ENCODE measurements at places on chromosomes 5 and 9.
A peak's percentile ranks its signal among the peaks of the same experiment; 100 is the strongest.

DNA sequence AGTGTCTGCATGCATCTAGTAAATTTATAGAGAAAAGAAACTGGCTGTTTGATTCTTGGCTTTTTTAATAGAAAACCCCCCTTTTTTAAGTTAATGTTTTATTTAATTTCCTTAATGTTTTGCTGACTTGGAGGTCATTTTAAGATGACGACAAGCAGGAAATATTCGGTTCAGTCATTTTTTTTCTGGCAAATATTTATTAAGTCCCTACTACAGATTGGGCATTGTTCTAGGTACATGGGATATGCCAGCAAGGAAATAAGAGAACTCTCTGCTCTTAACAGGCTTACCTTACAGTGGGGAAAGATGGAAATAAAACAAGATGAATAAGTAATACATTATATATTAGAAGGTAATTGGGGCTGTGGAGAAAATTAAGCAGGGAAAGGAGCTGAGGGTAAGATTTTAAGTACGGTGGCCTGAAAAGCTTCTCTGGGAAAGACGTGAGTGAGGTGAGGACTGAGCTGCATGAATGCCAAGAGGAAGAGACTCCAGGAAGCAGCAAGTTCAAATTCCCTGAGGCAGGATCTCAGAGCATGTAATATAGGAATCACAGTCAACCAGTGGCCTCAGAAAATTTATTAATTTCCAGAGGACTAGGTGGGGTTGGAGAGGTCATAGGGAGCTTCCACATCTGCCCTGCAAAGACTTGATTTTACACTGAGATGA lies 316.0 kb upstream of the DAP start:
- DNase-seq, result no peak

GRCh38 chr5:74167930-74168315 lies 472.6 kb downstream of the ENC1 start:
- DNase-seq, result peak; percentile 2

- no peak for DNase-seq
Observed at GRCh38 chr9:18728642-18729041, 254.7 kb downstream of the ADAMTSL1 start.

- no peak for DNase-seq
Observed at GRCh38 chr9:77598991-77599390, 49.1 kb downstream of the GNA14 start.

DNA sequence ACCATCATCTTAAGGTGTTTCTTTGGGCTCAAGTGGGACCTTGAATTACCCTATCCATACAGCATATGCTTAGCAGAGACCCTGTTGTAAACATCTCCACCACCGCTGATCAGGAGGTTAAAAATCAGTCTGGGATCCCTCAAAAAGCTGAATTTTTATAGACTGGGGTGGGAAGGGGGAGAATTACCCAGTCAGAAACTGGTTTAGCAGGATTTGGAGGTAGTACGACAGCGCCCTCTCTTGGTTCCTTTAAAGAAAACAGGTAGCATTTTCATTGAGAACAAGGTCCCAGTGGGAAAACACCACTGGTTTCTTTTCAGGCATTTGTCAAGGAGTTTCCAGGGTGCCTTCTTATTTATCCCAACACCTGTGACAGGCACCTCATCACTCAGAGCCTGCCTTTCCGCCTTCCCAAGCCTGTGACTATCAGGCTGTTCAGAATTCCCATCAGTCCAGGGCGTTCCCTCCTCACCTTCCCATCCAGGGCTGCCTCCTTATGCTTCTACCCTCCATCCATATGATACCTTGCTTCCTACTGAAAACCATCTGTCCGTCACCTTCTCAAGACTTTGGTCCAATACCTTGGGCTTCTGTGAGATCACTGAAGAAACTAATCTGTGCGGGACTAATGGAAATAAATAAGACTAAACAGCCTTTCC lies 203.8 kb upstream of the RAI14 start:
- no peak for DNase-seq

- DNase-seq, result no peak
Observed at GRCh38 chr5:31573494-31574142, 41.5 kb downstream of the C5orf22 start.

DNA sequence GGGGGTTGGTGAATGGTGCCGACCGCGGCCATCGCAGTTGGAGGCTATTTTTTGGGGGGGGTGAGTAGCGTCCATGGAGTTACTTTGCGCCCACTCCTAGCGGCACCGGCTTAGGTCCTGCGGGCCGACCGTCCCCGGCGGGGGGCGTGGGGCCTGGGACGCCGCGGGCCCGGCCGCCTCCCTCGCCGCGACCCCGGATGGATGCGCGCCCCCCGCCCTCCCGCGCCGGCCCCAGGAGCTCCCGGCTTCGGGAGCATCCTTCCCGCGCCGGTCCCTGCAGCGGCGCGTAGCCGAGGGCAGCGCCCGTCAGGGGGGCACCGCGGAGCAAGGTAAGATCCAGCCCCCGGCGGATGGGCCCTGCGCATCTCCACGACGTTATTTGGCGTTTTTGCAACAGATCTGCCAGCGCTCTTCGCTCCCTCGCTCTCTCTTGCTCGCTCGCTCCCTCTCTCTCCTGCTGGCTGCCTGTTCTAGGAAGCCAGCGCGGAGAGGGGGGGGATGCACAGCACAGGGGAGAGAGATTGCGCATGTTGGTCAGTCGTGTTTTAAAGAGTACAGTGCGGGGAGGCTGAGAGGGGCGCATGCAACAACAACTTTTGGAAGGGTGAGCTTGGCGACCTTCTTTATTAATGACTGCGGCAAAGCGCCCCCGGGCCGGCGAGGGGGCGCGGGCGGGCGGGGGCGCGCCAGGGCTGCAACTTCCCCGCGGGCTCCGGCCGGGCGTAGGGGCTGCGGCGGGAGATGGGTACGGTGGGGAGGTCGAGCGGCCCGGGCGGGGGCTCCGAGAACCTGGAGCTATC lies 413 bp downstream of the JADE2 start:
- DNase-seq, result peak; percentile 48

- no peak for DNase-seq
Observed at GRCh38 chr9:110303133-110303532, 34.5 kb downstream of the TXNDC8 start.

DNA sequence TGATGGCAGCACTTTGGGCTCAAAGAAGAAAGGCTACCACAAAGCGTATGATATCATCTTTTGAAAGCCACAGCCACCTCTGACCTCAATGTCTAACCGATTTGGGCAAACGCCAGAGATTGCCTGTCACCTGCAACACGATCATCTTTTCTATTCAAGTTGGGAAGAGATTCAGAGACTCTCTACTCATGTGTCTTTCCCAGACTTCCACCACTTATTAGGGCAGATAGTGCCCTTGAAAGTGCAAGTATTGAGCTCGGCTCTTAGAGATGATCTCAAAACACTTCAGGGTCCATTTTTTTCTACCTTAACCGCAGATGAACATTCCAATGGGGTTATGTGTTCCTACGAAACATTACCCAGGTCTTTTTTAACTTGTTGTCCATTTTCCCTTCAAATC lies 213.7 kb downstream of the DRD1 start:
- DNase-seq, result no peak

- no peak for DNase-seq
Observed at GRCh38 chr5:147507480-147508126, 2.3 kb downstream of the DPYSL3 start.

GRCh38 chr5:174409070-174409469 lies 315.3 kb upstream of the MSX2 start:
- no peak for DNase-seq

DNA sequence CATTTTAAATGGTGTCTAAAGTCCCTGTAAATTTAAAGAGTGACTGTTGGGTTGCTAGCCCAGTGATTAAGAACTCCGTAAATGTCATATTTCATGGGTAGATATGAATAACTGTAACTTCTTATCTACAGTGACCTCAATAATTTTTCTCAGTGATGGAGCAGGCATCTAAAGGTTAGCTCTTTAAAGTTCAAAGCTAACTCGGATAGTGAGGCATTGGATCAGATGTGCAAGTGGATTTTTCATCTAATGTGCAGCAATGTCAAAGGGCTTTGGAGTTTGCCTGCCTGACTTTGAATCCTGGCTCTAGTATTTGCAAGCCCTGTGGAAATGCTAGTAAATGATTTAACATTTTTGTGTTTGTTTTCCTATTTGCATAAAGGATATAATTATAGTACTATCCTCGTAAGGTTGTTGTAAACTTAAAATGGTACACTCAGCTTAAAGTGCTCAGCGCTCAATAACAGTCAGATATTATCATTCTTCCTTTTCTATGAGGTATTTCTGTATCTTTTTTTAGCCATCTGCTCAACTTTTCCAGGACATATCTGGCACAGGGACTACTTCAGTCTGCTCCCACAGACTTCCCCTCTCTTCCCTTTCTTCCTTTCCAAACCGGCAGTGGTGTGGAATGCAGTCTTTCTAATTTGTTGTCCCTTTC lies 163.7 kb upstream of the ELL2 start:
- no peak for DNase-seq

DNA sequence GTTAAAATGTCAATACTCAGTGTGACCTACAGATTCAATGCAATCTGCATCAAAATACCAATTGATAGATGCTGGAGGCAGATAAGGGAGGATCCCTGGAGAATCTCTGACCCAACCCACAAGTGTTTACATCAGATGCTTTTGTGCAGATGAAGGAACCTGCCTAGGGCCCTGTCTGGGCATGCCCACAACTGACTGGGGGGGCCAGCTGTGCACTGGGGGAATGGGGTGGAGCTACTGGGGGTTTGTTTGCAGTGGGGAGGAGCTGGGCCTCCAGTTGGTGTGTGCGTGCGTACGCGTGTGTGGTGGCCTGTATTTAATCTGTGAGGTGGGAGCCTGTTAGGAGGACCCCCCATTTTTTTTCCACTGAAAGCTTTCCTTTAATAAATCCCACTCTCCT lies 244.9 kb downstream of the TRIM36 start:
- no peak for DNase-seq

GRCh38 chr9:115672477-115673316 lies 480.9 kb upstream of the PAPPA start:
- no peak for DNase-seq

DNA sequence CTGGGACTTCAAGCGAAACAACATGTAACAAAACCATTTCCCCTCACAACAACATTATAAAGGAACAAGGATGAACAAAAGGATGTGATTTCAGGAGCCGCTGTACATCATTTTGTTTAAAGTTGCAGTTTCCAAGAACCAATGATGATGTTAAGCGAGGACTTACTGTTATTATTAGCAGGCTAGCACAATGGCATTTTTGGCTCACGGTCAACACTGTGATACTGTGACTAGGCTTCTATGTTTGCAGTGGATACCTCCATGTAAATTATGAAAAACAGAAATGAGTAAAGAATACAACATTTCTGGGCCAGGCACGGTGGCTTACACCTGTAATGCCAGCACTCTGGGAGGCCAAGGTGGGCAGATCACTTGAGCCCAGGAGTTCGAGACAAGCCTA lies 113.0 kb downstream of the AUH start:
- DNase-seq, result no peak

DNA sequence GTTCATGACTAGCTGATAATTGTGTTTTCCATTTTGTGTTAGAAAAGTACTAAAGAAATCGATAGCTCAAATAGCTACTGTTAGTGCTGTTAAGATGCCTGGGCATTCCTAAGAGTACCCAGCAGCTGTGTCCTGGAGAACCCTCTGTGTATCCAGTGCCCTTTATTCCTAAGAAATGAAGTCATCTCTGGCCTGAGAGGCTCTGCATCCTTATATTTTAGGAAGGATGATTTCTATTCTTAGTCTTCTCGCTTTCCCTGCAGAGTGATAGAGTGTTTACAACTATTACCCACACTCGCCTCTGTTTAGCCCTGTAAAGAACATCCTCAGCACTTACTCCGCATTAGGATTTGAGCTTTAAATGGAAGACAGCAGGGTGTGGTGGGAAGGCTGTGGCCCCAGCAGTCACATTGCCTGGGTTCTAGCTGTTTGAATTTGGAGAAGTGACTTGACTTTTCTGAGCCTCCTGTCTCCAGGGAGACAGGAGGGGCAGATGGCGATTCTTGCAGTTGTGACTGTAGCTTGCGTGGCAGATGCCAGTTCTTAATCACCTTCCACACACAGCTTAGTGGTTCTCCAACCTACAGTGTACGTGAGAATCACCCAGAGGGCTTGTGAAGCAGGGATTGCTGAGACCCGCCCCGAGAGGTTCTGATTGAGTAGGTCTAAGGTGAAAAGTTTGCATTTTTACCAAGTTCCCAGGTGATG lies 177.2 kb upstream of the PITX1 start:
- no peak for DNase-seq

- DNase-seq, result no peak
Observed at GRCh38 chr9:124709292-124709690, 61.8 kb downstream of the NR6A1 start.

- no peak for DNase-seq
Observed at GRCh38 chr5:151451626-151452520, 4.5 kb downstream of the SLC36A1 start.

GRCh38 chr5:35745660-35746059 lies 111.0 kb upstream of the IL7R start:
- no peak for DNase-seq

DNA sequence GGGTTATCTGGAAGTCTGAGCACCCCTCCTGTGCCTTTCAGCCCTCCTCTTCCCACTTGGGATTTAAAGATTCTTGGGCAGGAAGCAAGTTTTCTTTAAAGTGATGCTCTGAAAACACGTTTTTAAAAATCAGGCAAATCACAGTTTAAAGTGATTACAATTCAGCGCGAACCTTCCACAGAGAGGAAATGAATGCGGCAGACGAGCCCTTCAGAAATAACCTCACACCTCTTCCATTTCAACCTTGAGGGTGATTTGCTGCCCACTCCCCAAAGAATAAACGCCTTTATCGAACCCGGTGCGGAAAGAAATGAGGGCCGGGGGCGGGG lies 2.3 kb upstream of the EFNA5 start:
- no peak for DNase-seq

DNA sequence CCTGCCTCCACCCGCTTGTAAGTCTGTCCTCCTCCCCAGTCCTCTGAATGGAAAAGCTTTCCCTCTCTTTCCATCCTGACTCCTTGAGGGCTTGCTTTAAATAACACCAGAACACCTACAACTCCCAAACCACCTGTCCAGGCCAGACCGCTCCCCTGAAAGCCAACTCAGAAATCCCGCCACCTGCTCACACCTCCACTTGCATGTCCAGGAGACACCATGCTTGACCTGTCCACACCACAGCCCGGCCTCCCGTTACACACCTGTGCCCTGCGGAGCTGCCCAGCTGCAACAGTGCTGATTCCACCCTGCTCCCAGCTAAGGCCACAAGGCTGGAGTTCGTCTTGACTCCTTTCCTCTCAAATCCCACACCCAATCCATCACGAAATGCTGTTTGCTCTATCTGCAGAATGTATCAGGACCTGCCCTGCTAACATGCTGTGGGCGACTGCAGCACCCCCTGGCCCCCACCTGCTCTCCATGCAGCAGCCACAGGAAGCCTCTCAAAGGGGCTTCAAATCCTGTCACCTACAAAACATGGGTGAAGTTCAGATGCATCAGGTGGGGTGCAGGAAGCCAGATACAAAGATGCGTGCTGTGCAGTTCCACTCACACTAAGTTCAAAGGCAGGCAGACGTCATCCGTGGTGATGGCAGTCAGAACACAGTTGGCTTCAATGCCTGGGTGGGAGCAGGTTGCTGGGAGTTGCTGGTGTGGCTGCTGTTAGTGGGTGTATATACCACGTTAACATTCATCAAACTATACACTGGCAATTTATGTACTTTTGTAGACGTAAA lies 166.0 kb downstream of the ROR2 start:
- no peak for DNase-seq

- no peak for DNase-seq
Observed at GRCh38 chr9:93108291-93109041, 12.4 kb downstream of the CARD19 start.

GRCh38 chr9:87226896-87227295 lies 270.8 kb upstream of the DAPK1 start:
- DNase-seq, result no peak
